ENCODE measurements at places on chromosomes 16 and 17.

DNA sequence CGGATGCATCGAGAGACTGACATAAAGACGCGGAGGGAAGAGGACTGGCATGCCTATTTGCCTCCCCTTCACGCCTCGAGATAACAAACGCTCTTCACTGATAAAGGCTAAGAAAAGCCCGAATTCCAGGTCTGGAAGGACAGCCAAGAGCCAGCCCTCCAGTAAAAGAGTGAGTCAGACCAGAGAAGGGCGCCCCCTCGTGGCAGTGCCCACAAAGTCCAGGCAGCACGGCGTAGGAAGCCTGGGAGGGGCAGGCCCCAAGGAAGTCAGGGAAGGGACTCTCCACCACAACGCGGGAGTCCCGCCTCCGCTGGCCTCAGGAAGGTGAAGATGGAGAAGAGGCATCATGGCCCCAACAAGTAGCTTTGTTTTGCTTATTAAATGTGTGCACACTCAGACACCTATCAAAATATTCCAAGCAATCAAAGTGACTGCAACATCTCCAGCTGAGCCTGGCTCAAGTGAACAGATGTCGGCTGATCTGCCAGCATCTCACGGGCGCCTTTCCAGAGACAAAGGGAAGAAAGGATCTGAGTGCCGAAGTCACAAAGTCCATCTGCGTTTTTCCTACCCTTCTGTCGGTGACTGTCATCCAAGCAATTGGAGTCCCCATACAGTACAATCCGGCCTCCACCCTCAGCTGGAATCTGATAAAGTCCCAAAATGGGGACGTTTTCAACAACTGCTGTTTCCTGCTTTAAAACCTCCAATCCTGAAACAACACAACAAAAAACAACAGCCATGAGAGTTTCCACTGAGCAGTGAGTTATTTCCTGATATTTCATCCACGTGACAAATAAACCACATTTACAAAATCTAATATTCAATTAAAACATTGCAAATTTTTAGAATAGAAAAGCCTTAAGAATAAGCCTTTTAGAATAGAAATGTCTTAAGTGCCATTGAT, 20.4 kb upstream of the SLC38A8 start:
- DNase-seq = peak; percentile 64

DNA sequence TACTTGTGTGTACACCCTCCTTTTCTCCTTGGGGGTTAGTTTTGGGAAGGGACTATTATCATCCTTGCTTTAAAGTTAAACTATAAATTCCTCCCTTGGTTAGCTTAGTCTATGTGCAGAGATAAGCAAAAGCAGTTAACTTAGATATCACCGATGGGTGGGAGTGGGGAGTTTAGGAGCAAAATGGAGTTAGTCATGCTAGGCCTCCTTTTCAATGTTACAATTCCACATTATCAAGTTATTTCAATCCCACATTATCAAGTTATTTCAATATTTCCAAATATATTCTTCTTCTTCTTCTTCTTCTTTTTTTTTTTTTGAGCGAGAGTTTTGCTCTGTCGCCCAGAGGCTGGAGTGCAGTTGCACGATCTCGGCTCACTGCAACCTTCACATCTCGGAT, 1.7 kb upstream of the BCAS3 start:
- no peak for DNase-seq

DNA sequence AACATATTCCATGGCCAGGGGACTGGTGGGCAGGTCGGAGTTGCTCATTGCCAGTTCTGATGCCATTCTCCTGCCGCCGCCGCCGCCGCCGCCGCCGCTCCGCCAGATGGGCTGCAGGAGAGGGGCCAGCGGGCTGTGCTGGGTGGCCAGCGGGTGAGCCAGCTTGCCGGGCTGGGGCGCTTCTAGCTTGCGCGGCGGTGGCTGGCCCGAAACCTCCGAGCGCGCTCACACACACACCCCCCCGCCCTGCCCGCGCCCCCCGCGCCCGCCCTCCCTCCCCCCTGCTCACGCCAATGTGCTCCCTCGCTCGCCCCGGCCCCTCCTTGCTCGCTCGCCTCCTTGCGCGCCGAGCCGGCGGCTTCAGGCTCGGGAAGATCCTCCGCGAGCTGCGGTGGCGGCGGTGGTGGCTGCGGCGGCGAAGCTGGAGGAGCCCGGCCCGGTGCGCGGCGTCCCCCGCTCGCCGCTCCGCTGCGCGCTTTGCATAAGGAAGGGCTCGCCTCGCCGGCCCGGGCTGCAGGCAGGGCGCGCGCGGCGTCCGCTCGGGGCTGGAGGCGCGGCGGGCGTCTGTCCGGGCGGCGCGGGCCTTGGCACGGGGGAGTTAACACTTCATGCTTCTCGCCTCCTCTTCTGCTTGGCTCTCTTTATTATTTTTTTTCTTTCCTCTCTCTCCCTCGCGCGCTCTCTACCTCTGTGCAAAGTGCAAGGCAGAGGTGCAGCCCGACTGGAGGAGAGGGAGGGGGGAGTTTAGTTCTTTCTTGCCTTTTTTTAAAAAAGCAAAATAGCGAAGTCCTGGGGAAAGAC, 500 bp downstream of the MAF start:
- no peak for DNase-seq

DNA sequence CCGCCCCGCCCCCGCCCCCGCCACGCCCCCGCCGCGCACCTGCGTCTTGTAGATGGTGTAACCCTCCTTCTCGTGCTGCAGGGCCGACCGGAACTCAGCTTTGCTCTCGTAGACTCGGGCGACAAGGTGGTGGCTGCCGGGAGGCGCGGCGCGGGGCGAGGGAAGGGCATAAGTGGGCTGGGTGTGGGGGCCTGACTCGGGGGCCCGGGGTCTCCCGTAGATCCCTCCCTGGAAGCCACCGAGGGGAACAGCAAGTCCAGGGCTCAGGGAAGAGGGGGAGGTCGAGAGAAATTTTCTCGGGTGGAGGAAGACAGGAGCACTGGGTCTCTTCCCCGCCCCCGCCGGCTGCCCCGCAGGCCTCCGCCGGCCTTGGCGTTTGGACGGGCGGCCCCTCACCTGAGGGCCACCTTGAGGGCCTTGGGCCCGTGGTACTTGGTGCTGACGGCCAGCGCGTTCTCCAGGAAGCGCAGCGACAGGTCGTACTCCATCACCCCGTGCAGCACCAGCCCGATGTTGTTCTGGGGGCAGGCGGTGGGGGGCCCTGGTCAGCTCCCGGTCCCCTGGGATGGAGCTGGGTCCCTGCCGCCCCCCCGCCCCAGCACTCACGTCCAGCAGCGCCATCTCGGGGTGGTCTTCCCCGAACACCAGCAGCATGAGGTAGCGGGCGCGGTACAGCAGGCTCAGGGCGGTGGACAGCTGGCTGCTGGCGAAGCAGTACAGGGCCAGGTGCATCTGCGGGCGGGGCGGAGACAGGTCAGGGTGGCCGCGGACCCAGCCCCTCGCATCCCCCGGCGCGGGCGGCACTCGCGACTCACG, 19.4 kb downstream of the CLUH start:
- no peak for DNase-seq

DNA sequence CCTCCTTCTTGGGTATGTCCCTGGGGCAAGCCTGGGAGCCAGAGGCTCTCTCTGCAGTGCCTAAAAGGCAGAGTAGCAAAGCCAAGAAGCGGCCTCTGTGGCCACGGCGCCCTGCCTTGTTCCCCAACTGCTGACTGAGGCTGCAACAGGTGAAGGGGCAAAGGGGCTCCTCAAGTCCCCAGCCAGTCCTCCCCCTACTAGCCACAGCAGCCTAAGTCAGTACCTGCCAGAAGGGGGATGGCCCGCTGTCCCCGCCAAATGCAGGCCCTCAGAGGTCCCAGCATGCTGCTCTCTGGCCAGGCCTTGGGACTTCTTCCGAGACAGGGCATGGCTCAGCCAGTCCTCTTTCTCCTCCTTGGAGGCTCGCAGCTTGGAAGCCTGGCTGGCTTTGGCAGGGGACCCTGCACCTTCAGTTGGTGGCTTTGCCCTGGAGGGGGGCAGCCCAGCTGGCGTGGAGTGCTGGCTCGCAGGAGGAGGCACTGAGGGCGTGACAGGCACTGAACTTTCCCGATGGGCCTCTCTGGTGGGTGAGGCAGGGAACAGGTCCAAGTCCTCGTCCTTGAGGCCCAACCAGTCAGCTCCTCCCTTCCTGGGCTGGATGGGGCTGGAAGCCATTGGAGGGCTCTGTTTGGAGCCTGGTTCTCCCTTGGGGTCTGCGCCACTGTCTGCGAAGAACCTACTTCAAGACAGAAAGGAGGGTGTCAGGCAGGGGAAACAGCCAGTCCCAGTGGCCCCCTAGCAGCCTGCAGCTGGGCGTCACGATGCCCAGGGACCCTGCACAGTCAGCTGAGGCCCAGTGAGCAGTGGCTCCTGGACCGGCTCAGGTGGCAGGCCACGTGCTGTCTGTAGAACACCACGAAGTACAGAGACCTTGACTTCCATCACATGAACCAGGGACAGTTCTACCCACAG, 17.6 kb downstream of the FBF1 start:
- DNase-seq = no peak
